RPMI7951 (cell line): ENCODE measurements at places on chromosomes 1 and 21.

- no peak for DNase-seq
Measured at GRCh38 chr1:44696789-44697345, 22.4 kb downstream of the ARMH1 start.

- DNase-seq: no peak
Measured at GRCh38 chr21:38234395-38235142, 22.2 kb upstream of the KCNJ15 start.

GRCh38 chr21:29228306-29228705 is 70.4 kb upstream of the BACH1 start:
- DNase-seq: no peak

GRCh38 chr1:61210435-61211154 is 128.2 kb downstream of the NFIA start:
- DNase-seq: no peak

DNA sequence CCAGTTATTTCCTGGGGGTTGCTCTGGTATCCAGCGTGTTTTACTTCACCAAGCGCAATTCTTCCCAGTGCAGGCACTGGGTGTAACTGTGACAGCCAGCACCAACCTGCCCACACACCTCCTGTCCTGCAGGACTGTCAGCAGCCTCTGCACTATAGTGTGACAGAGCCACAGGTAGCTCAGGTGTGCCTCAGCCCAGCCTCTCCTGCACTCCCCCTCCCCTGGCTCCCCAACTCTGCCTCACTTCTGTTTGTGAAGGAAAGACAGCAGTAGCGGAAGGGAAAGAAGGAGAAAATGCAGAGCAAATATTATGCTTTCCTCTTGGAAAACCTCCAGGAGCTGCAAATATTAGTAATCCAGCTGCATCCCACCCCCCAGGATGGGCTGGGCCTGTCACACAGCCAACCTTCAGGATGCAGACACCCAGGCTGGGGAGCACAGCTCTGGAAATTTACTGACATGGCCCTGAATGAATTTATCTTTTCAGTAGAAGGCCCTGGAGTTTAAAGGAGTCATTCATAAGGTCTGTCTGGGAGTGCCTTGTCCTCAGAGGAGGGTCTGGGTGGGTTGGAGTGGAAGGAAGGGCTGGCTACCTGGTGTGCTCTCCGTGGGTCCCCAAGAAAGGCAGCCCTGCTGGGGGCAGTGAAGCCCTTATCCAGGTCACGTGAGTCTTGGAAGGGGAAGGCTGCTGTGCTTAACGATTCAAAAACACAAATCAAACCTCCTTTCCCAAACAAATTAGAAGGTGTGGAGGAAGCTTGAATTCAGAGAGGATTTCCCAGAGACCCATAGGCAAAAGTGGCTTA is 20.9 kb downstream of the CAPN2 start:
- no peak for DNase-seq

DNA sequence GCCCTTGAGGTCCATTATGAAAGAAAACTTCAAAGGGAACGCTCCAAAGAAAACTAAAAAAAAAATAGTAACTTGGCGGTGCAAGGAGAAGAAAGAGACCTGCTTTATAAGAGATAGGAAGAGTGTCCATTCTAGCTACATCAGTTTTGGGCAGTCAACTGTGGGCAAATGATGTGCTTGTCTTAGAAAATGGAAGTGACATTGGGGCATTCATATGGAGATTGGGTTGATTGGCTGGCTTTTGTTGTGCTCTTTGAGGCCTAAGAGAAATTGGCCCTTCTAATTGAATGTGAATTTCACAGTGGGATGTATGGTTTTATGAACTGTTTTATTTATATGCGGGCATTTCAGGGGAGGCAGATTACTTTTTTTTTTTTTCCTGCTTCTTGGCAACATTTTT is 13.2 kb downstream of the PPP1R12B start:
- no peak for DNase-seq

DNA sequence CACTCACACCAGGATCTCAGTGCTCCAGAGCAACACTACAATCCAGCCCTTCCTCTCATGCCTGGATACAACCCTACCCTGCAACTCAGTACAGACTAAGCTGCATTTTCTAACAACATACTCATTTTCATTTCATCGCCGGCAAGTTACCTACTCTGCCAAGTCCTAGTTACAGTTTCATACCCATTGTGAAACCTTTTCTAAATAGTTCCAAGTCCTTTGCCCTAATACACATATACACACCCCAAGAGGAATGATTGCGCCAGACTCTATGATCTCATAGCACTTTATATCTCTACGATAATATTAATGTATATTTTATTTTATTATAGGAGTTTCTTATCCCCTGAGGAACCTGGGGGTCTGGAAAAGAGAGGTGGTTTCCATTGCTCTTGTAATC is 122.4 kb downstream of the LMX1A start:
- DNase-seq: no peak

DNA sequence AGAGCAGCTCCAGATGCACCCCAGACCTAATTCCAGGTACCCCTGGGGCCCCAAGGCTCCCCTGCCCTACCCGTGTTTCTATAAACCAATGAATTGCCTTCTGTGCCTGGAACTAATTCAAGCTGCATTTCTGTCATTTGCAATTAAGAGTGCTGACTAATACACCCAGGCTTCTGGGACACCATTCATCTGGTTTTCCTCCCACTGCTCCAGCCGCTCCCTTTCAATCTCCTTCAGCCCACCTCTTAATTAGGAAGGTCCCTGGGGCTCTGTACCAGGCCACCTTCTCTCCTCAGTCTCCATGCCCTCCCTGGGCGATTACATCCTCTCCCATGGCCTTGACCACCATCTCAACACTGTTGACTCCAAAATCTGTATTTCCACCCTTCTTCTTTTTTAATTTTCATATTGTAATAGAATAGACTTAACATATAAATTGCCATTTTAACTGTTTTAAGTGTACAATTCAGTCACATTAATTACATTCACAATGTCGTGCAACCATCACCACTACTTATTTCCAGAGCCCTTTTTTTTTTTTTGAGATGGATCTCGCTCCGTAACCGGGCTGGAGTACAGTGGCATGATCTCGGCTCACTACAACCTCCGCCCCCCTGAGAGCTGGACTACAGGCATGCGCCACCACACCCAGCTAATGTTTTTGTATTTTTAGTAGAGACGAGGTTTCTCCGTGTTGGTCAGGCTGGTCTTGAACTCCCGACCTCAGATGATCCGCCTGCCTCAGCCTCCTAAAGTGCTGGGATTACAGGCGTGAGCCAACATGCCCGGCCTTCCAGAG is 9.2 kb upstream of the GJB3 start:
- no peak for DNase-seq

- no peak for DNase-seq
Measured at GRCh38 chr21:33197496-33197895, 32.2 kb upstream of the IFNAR2 start.

DNA sequence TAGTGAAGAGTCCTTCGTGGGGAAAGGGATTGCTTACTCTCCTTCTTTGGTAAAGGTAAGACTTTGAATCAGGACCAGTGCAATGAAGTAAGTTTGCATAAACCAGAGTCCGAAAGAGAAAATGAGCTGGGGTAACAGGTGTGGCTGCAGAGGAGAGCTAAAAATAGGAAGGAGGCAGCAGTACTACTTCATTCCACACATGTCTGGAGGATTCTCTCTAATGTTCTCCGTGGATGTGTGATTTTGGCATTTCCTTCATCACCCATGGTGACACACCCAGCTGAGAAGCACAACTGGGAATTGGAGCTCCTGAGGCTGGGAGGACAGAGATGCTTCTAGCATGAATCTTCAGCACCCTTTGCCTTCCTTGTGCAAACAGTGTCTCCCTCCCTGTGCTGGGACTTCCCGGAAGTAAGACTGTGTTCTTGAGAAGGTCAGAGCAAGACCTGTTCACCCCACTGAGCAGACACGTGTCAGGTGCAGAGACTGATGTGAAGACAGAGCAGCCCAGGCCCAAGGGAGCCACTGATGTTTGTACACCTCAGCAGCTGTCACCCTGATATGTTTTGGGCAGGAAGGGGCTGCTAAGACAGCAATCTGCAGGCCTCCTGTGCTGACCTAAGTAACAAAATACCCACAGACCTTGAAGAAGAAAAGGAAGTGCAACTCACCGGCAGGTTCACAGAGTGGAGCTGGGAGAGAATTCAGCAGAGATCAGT is 13.3 kb downstream of the FCRL1 start:
- DNase-seq: no peak

- no peak for DNase-seq
Measured at GRCh38 chr1:101137144-101138126, 99.4 kb upstream of the S1PR1 start.

- DNase-seq: no peak
Measured at GRCh38 chr1:231634323-231635013, 7.9 kb downstream of the DISC1 start.

DNA sequence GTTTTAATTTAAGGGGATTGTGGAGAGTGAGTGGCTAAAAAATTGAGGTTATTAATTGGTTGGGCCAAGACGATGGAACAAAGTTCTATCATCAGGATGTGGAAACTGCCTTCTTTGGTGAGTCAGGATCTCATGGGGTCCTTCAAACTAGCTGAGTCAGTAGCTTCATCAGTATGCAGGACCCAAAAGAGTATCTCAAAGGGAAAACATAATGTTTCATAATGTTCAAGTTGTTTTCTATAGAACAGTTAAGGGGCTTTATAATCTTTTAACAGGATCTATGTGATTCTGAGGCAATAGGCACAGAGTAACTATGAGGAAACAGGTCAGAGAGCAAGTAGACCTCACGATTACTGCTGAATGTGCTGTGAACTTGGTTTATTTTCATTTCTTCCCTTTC is 3.2 kb upstream of the OLFML2B start:
- no peak for DNase-seq

DNA sequence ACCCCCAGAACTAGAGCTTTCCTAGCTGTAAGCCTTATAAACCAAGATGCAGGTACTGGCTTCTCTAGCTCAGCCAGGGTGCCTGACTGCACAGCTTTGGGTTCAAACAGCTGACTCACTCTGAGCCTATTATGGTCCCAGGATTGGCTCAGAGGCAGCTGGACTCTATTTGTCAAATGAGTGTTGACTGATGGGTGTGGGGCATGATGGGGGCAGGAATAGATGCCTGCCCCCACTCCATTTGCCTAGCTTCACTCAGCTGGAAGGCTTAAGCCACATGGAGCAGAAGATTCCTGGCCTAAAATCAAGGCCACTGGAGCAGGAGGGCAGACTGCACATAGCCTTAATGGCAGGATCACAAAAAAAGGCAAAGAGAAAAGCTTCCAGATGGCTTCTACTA is 90.5 kb downstream of the PIK3R3 start:
- DNase-seq: peak; percentile 45

- no peak for DNase-seq
Measured at GRCh38 chr1:29162476-29163138, 19.1 kb downstream of the SRSF4 start.

DNA sequence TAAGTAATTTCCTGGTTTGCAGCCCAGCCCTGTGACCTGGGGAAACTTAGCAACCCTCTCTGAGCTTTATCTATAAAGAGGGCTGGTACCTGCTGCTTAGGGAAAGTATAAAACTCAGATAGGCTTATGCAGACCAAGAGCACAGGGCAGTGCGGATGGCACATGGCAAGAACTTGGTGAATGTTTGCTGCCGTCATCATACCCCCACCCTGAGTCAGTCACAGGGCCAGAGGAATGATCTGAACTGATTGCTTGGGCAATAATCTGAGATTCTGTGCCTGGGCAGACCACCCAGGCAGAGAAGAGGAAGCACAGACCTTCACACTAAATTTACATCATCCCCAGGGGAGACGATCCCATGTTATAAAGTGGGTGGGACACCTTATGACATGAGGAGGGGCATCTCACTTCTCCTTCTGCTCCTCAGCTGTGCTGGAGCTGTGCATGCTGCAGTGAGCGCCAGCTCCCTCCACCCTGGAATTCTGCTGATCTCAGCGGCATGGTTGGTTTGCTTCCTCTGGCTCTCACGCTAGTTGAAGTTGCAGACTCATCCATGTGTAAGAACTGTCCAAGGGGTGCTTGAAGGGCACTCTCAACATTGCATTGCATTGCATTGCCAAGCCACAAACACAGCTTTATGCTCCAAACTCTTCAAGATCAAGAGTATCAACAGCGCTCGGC is 197.1 kb downstream of the AJAP1 start:
- DNase-seq: peak; percentile 35

GRCh38 chr1:91406773-91407389 is 2.2 kb upstream of the HFM1 start:
- DNase-seq: peak; percentile 22

GRCh38 chr1:92366040-92366395 is 67.2 kb downstream of the RPAP2 start:
- no peak for DNase-seq

- peak; percentile 88 for DNase-seq
Measured at GRCh38 chr21:38993561-38993960, 187.8 kb downstream of the ETS2 start.

- DNase-seq: no peak
Measured at GRCh38 chr1:147109041-147109440, 63.2 kb downstream of the PRKAB2 start.

DNA sequence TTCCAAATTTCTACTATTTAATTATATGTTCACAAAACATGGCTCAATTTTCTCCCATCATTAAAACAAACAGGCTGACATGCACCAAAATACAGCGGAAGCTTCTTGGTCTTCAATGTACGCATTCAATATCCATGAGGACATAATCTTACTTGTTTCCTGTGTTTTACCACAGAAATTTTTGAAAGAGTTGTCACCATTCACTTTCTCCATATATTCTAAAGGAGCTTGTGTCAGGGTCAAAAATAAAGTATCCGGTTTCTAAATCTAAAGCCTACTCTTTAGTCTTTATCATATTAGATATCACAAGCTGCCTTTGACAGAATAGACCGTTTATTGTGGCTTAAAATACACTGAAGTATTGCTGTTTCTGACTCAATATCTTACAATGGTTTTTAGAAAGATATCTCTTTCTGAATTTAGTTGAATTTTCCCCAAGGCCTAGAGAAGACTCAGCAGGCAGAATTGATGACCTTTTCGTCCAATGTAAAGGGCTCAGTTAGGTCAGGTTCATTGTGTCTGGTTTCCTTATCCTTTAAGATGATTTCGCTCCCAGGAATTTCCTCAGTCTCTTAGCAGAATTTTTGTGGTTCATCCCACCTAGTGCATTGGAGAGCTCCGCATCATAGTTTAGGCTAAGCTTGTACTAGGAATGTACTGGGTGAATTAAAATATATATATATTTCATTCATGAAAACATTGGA is 717.2 kb downstream of the NCAM2 start:
- peak; percentile 87 for DNase-seq

DNA sequence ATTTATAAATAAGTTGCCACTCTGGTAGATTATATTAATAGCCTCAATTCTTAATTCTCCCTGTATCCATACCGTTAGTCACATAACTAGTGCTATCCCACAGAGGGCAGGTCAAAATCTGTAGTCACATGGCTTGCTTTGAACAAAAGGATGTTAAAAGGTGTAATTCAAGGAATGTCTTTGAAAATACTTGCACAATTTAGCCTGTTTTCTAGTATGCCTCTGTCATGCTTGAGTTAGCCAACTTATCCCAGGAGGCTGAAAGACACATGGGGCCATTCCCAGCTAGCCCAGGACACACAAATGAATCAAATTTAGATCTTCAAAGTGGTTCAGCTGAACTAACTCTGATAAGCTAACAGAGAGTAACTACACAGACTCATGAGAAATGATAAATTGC is 758.5 kb upstream of the NEGR1 start:
- no peak for DNase-seq

GRCh38 chr1:222275001-222275728 is 272.7 kb downstream of the HHIPL2 start:
- no peak for DNase-seq
